Brain (organoid and tissue), 16 donors: ENCODE measurements at places on chromosomes 11 and 22.

DNA sequence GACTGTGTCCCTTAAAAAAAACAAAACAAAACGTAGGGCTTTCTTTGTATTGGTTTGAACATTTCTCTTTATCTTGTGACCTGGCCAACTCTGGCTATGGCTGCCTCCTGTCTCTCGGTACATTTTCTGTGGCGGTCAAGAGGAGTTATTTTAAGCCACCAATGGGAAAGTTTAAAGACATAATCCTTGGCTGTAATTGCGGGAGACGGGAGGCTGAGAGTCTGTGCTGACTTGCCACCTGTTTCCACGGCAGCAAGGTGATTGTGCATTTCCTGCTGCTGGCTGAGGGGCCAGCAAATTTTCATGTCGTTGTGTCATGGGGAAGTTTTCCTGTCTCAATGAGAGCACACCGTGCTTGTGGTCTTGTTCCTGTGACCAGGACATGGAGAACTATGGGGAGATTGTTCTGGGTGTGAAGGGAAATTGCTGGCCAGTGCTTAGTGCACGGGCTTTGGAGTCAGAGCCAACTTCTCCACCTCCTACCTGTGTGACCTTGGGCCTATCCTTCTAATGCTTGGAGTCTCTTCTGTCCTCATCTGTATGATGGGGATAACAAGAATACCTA is 11.0 kb downstream of the PTPRJ start:
- no peak for DNase-seq

GRCh38 chr11:118102721-118103261 is 16.0 kb upstream of the SMIM35 start:
- DNase-seq, result no peak

- no peak for DNase-seq
Observed at GRCh38 chr11:20887137-20887536, 217.8 kb downstream of the NELL1 start.

GRCh38 chr22:42805016-42805997 is 51.8 kb downstream of the ARFGAP3 start:
- DNase-seq, result no peak

- DNase-seq, result no peak
Observed at GRCh38 chr22:29473001-29473400, 7.0 kb upstream of the NEFH start.

GRCh38 chr11:119167933-119168332 is 592 bp upstream of the NLRX1 start:
- DNase-seq, result no peak
